ENCODE measurements at places on chromosomes 6 and 20.

DNA sequence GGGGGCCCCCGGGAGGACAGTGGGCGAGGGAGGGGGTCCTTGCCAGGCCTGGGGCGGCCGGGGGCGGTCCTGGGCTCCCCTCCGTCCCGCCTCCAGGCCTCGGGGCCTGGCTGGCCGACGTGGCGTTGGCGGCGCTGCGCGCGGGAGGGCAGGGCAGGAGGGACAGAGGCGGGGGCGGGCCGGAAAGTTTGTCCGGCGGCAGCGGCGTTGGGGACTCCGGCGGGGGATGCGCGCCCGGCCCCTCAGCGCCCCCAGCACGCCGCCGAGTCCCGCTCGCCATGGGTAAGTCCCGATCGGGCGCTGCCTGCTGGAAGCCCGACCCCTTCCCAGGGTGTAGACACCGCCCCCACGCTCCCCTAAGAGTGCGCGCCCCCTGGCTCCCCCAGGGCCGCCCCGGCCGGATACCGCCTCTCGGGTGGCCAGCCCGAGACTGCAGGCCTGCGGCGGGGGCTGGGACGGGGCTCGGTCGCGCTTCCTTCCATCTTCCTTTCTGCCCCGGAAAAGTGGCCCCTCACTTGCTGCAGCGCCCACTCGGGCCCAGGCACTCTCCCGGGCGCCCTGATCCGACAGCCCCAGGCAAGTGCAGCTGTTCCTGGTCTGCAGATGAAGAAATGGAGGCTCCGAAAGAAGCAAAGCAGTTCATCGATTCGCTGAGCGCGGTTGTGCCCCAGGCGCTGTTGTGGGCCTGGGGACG is at the start of gene SLC2A10:
TSS of gene SLC2A10 (plus strand) at position 191 of the 694 bp plus-strand sequence. CDS start at position 279, 88 bp downstream.
- no peak for DNase-seq

DNA sequence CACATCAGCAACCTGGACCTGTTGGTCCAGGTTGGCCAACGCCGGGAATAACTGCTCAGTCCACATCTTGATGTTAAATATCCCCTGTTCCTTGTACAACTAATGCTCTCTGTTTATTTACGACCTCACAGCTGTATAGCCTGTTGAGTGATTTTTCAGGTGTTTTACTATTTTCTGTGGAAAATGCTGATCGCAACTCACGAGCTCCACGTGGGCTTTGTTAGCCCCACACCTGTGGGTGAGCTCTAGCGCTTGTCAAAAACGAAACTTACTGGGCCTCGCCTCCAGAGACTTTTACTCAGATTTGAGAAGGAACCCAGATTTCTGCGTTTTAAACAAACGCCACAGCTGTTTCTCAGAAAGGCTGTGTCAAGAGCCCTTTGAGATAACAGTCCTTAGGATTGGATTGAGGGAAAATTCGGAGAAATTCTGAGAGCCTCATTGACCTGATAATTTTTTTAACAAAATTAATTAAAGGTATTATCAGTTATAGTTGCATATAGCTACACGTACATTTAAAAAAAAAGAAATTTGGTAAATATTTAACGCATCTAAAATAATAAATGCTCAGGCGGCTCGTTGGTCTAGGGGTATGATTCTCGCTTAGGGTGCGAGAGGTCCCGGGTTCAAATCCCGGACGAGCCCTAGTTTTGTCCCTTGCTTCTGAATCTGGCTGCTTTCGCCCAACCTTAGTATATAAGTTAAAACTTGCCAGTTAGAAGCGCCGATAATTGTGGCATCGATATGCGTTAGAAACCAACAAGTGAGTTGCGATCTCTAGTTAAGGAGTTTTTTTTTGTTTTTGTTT is 16.7 kb downstream of the HMGN4 start:
- DNase-seq, result no peak

DNA sequence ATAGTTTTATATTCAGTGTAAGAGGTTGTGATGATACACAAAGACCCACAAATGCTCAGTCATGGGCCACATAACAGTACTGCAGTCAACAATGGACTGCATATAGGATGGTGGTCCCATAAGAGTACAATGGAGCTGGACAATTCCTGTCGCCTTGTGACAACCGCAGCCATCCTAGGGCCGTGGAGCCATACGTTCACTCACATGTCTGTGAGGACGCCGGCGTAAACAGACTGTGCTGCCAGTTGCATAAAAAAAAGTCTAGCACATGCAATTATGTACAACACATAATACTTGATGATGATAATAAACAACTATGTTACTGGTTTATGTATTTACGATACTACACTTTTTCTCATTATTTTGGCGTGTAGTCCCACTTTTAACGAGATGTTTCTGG is 30.9 kb downstream of the BFSP1 start:
- no peak for DNase-seq

GRCh38 chr20:49247792-49248191 is 28.6 kb downstream of the DDX27 start:
- DNase-seq, result no peak

DNA sequence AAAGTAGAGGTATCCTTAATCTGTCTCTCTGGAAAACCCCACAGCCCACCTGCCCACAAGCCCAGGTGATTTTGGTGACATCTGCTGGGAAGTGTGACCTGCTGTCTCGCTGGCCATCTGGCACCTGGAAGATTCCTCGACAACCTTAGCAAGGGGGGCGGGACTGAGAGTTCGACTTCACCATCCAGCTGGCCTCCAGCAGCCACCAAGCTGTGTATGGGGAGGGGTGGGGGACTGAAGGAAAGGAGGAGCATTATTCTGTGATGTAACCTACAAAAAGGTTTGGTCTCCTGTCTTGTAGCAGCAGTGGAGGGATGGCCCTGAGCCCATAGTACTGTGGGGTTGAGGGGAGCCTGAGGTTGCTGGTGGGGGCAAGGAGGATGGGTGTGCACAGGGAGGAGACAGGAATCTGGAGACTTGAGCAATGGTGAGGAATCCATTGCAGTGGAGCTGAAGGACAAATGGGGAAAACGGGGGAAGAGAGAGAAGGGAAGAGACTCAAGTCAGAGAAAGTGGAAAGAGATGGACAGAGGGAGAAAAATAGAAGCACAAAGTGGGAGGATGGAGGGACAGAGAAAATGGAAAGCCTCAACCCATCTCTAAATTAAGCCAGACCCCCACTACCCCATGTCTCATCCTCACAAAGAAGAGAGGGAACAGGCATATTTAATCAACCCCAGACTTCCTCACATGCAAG is 4.0 kb downstream of the LY6G6F start:
- DNase-seq, result no peak

GRCh38 chr20:34713194-34713943 is 9.2 kb downstream of the TP53INP2 start:
- no peak for DNase-seq

GRCh38 chr20:53413186-53413631 is 180.4 kb downstream of the ZNF217 start:
- DNase-seq, result no peak

DNA sequence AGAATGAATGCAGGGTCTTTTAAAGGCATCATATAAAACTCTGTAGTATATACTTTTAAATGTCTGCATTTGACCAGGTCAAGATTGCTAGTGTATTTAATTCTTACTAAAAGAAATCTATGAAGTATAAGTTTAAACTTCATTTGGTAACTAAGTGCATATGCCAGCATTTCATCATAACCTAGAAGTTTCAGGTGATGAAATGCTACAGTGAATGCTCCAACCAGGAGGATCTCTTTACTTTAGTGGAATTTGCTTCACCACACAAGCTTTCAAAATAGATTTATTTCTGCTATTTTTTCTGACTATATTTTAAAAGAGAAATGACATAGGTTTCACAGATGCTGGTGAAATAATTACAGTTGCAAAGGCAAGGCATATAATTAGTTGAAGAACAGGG is 141.9 kb downstream of the HIVEP2 start:
- no peak for DNase-seq

DNA sequence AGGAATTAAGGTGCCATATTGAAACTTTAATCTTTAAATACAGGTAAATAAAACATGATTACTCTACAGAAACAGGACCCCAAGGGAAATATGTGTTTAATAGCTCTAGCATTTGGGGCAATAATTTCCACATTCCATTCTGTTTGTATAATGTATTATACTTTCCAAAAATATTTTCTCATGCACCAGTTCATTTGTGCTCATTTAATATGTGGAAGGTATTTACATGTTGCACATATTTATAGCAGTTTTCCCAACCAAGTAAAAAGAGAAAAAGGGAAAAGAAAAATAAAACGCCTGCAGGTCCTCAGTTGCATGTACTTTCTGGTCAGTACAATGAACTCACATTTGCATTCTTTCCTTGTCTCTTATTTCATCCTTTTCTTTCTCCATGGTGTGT is 129.5 kb upstream of the SULF2 start:
- DNase-seq, result no peak

GRCh38 chr6:155310596-155310995 is 3.7 kb downstream of the TFB1M start:
- DNase-seq, result no peak

GRCh38 chr20:11867291-11867919 is 50.3 kb upstream of the BTBD3 start:
- no peak for DNase-seq

GRCh38 chr20:24629668-24630067 is 160.2 kb downstream of the SYNDIG1 start:
- no peak for DNase-seq

DNA sequence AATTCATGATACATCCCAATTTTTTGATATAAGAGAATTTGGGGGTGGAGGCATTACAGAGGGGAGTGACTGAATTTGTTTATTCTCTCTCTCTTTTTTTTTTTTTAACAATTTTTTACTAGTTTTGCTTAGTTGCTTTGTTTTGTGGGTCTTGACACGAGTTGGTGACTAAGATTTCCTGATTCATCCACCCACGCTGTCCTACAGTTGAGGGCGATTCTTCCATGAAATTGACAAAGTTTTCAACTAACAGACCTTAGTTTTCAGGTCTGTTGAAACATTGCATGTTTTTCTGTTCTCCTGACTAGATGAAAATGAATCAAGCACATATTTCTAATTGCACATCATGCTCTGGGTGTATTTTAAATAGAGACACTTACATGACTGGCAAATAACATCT is 613.8 kb downstream of the TFAP2B start:
- no peak for DNase-seq

DNA sequence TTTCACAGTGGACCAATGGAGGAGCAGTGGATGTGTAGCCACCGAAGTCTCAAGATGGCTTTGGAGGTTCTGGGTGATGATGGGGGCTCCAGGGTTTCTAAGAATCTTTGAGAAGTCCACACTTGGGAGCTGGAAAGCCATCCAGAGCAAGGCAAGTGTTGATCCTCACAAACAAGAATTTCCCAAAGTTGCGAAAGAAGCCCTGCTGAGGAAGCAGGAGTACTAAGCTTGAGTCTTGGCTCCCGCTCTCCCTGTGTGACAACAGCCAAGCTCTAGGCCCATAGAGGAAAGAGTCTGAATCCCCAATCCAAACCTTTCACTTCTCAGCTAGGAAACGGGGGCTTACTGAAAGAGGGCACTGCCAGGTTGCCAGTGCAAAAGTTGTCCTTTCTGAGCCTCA is 106.0 kb downstream of the EDN3 start:
- no peak for DNase-seq

GRCh38 chr6:82882363-82883023 is 183.1 kb downstream of the UBE3D start:
- DNase-seq, result no peak

- DNase-seq, result no peak
Measured at GRCh38 chr6:65135567-65135966, 571.5 kb downstream of the EYS start.
